ENCODE measurements at places on chromosomes 3 and 15.
A peak's percentile ranks its signal among the peaks of the same experiment; 100 is the strongest.

DNA sequence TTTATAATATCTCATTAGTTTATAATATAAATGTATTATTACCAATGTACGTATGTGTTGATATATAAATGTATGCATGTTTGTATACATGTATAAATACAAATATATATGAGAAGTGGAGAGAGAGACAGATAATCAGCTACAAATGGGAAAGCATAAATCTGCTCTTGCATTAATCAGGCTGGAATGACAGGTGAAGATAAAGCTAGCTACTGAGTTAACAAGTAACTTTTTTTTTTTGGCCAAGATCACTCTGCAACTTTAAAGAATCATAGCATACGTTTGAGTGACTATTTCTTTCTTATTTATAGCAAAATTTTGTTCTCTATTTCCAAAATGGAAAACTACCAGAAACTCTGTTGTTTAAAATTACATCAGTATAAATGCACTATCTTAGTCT is 422.8 kb downstream of the SI start:
- no peak for DNase-seq

DNA sequence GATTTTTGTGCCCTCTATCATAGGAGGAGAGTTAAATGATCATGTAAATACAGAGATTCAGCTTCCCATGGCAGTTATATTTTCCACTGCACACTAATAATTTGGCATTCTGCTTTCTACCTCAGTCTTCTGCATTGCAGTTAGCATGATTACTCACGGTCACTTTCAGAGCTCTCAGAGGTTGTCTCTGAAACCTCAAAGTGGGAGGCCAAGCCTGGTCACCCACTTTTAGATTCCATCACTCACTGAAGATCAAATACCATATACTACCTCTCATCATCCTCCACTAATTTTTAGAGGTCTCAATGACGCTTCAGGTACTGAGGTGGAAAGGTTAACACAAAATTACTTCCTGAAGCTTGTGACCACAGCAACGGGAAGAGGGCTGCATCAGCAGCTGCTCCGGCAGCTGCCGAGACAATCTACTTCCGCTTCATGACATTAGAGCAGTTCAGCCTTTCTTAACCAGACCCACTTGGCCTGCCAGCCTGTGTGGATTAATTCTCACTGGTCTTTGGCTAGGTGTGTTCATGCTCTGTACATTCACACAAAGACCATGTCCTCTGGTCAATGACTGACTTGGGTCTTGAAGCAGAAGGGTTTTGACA is 416.4 kb upstream of the PDZRN3 start:
- DNase-seq: no peak

GRCh38 chr3:168197162-168197561 is 101.4 kb upstream of the GOLIM4 start:
- DNase-seq: no peak

GRCh38 chr3:188229177-188229576 is 75.2 kb downstream of the LPP start:
- no peak for DNase-seq

DNA sequence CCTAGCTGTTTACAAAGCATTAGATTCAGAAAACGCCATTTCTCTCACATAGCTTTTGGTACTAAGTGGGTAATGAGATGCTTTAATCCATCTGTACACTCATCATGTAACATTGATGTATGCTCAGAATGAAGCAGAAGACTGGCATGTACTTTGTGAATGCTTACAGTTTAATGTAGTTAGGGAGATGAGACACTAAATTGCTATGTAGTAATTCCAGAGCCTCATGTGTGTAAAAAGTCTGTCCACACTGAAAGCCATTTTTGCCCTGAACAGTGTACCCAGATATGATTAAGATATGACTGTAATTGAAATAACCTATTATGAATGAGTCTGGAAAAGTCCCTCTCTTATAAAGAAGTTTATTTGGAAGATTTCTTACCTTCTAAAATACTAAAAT is 66.5 kb downstream of the ARMC8 start:
- DNase-seq: no peak

DNA sequence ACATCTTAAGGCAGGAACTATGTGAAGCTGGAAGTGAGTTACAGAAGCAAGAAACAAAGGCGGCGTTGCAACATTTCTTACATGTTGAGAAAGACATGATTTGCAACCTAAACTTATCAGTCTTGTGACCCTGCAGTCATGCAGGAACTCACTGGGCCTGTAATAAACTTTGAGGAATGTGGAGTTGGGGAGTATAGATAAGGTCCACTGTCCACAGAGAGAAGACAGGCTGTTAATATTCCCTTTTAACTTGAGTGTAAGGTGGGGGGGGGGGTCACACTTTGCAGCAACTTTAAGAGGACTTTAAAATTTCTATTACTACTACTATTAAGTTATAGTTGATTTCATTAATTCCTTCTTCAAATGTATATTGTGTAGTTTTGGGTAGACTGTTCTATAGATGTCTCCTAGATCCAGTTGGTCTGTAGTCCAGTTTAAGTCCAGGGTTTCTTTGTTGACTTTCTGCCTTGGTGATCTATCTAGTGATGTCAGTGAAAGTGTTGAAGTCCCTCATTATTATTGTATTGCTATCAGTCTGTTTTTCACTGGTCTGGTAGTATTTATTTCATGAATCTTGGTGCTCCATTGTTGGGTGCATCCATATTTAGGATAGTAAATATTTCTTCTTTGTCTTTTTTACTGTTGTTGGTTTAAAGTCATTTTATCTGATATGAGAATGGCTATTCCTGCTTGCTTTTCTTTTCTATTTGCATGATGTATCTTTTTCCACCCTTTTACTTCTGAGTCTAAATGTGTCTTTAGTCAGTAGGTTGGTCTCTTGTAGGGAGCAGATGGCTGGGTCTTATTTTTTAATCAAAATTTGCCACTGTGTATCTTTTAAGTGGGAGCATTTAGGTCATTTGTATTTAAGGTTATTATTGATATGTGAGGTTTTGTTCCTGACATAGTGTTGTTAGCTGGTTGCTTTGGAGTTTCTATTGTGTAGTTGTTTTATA is 15.6 kb upstream of the FAM98B start:
- DNase-seq: no peak

DNA sequence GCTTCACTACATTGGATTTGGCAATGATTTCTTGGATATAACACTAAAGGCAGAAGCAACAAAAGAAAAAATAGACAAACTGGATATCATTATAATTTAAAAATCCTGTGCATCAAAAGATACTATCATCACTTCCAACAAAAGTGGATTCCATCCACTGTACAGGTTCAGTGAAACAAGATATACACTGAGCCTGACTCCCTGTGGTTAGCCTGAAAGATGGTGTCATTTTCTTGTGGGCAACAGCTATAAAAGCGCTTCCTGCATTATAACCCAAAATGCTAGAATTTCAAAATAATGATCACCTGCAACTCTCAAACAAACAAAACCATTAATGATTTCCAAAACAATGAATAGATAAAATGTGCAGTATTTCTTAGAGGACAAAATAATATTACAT is 39.6 kb upstream of the TBC1D23 start:
- DNase-seq: no peak

DNA sequence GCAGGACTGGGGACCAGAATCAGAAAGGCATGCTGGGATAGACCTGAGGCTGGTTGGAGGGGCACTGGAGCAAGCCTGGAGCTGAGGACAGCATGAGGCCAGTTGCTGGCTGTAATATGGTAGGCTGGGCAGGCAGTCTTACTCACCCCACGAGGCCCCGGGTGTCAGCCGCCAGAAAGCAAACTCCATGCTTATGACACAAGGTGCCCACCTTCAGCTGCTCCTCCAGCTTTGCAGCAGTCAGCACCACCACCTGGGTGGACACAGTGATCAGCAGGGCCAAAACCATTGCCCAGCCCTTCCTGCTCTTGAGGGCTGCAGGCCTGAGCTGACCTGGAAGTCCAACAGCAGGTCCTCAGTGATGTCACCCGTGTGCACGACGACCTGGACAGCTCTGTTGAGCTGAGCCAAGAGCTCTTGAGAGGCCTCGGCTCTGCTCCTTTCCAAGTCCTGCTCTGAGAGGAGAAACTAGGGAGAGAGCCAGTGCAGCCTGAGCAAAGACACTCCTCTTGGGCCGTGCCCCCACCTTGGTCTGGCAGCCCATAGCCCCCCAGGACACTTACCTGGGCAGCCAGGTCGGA is 747 bp downstream of the UBA7 start:
- peak; percentile 44 for DNase-seq

DNA sequence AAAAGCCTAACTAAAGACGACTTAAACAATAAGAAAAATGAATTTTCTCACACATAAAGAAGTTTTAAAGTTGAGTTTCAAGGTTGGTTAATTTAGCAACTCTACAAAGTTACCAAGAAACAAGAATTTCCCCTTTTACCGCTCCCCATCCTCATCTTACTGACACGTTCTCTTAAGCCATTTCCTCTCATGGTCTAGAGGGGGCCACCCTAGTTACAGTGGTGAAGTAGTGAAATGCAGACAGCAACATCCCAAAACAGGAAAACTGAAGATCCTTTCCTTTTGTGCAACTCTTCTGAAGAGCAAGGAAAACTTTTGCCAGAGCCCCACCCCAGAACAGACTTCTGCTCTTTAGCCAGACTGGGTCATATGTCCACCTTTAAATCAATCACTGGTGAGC is 17.3 kb upstream of the SOX14 start:
- DNase-seq: no peak

DNA sequence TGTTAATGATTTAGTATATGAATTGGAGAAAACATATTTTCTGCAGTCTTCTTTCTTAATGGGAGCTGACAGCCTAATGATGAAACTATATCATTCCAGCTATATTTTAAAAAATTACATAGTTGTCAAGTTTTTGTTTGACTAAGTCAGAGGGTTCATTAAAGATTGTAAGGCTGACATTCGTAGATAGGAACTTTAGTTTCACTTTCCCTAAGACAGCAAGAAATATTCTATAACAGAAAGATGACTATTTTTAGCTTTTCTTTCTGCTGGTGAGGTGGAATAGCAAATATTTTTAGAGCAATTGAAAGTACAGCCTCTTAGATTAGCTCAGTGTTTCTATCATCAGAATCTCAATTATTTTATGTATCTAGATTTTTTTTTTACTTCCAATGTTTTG is 60.2 kb downstream of the PIAS1 start:
- DNase-seq: peak; percentile 9

- no peak for DNase-seq
Measured at GRCh38 chr3:168157099-168157700, 61.5 kb upstream of the GOLIM4 start.

- DNase-seq: peak; percentile 66
Measured at GRCh38 chr15:51731549-51732267, 5.7 kb downstream of the LYSMD2 start.

Data from AG08396 (cell line).